ENCODE measurements at places on chromosomes 2 and 18. TPM values are rescaled to one million over a fixed set of nuclear protein-coding genes. Genes with fewer than 3 reads are reported as not detected.

DNA sequence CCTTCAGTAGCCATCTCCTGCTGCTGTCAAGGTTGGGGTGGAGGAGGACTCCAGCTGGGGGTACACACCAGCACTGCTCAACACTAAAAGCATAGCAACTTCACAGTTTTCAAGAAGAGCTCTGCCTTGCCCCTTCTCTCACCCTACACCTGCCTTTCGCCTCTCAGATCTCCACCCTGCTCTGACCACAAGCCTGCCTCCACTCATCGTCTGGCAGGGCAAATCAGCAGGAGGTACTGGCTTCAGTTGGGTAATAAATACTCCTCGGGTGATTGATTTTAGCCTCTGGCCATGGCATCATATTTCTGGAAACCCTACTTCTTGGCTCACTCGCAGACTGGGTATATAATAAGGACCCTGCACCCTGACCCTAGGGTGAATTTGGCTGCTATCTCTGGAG lies 3.1 kb upstream of the PRKAG3 start:
- no peak for DNase-seq

Gene TMEM163
- 0.11 TPM for total RNA-seq

Gene RAMP1
- 0.32 TPM for total RNA-seq

GRCh38 chr2:112916145-112916571 lies 5.2 kb downstream of the IL37 start:
- peak; percentile 54 for DNase-seq

Gene TOGARAM2
- 2.7 TPM for total RNA-seq

Gene PLEKHH2
- 2.2 TPM for total RNA-seq

DNA sequence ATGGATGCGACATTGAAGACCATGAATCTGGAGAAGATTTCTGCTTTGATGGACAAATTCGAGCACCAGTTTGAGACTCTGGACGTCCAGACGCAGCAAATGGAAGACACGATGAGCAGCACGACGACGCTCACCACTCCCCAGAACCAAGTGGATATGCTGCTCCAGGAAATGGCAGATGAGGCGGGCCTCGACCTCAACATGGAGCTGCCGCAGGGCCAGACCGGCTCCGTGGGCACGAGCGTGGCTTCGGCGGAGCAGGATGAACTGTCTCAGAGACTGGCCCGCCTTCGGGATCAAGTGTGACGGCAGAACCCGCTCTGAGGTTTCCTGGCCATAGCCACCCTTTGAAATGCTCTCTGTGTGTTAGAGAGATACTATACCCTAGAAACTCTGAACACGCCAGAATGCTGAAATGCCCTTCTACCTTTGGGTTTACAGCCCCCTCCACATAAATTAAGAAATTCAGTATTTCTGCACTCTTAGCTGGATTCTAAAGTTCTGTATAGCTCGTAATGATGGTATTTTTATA lies 659 bp downstream of the CHMP1B start:
- peak; percentile 69 for DNase-seq

GRCh38 chr2:221241072-221241471 lies 331.0 kb downstream of the EPHA4 start:
- no peak for DNase-seq

- no peak for DNase-seq
Measured at GRCh38 chr2:223433461-223433860, 168.7 kb downstream of the SCG2 start.

Gene CIAO1
- total RNA-seq = 72.1 TPM

DNA sequence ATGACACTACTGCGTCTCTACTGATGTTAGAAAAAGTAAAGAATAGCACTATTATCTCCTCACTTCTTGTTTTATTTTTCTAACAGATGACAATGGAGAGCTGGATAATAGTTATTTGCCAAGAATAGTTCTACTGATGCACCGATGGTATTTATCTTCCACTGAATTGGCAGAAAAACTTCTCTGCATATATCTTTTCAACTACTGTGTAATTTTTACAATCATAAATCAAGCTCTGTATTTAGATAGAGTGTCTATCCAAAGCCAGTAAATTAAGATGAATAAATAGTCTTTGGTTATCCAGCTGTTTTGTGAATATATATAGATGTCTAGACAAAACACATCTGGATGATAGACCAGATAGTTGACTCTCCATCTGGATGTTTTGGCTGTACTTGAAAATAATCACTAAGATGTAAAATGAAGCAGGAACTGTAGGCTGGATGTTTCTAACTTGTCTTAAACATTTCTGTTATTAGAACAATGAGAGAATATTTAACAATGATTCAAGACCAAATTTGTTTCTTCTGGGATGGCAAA lies 40.1 kb downstream of the RASGRP3 start:
- DNase-seq = no peak

DNA sequence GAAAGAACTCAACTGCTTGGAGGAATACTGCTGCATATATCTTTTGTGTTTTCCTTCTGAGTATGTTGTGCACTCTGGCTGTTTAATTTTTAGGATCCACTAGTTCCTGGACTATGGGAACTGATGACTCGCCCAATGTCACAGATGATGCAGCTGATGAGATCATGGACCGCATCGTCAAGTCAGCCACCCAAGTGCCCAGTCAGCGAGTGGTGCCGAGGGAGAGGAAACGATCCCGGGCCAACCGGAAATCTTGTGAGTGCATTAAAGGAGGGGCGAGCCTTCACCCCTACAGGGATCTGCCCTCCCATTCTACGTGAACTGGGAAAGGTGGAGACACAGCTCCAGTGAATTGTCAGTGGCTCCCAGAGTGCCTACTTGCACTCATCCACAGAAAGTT lies 59.6 kb downstream of the TPGS2 start:
- DNase-seq = no peak

DNA sequence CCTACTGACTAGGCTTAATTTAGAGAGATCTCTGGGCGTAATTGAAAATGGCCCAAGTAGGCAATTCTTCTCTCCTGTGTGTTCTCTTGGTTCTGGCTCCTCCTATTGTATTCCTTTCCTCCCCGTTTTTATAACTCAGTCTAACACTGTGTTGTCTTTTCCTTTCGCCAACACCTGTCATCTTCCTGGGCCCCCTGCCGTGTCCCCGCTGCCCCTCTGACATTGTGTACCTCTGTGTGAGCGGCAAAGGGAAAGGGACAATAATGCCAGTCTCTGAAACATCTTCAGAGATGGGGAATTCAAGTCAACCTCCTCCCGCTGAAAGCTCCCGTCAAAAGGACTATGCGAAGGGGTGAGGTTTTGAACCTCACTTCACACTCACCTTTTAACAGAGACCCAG lies 210.9 kb downstream of the GBX2 start:
- no peak for DNase-seq

- peak; percentile 82 for DNase-seq
Measured at GRCh38 chr2:37671009-37671815, at the start of gene CDC42EP3. Gene CDC42EP3, minus strand, starts transcription at chr2:37671642. Its CDS starts 25,055 bp downstream, at chr2:37646587.

Gene OSBPL6
- 3.3 TPM for total RNA-seq

GRCh38 chr18:59640721-59641120 lies 56.5 kb downstream of the CCBE1 start:
- DNase-seq = no peak

Gene CYTIP
- 470 TPM for total RNA-seq

DNA sequence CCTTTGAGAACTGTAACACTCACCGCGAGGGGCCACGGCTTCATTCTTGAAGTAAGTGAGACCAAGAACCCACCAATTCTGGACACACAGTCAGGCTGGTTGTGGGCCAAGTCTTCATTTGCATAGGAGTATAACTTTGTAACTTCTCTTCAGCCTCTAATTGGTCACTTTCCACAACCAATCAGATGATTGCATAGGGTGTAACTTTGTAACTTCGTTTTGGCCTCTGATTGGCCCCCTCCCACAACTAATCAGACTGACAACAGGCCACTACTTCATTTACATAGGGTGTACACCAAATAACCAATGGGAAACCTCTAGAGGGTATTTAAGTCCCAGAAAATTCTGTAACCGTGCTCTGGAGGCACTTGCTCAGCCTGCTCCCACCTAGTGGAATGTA lies 77.5 kb upstream of the TCF4 start:
- no peak for DNase-seq

Gene DIPK1C
- not detected for total RNA-seq

Gene GBX2
- total RNA-seq = not detected

Gene C2orf78
- total RNA-seq = not detected

DNA sequence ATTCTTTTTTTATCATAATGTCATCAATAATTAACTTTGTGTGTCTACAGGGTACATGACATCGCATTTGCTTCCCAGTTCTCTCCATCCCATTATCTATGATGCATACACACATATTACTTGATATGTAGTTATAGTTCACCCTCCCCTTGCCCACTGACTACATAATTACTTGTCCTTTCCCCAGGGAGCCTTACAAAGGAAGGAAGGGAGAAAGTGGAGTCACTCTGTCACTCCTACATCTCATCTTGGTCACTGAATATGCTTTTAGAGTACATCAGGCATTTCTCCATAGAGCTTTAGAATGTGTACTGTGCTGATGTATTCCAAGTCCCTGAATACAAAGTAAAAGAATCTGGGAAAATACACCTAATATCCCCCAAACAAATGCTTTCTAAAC lies 6.0 kb upstream of the DTNA start:
- DNase-seq = no peak

Gene CCL20
- total RNA-seq = 16.2 TPM

- DNase-seq = peak; percentile 39
Measured at GRCh38 chr18:62577765-62578164, 54.9 kb downstream of the ZCCHC2 start.

- DNase-seq = no peak
Measured at GRCh38 chr2:152508446-152508845, 173.5 kb downstream of the FMNL2 start.

DNA sequence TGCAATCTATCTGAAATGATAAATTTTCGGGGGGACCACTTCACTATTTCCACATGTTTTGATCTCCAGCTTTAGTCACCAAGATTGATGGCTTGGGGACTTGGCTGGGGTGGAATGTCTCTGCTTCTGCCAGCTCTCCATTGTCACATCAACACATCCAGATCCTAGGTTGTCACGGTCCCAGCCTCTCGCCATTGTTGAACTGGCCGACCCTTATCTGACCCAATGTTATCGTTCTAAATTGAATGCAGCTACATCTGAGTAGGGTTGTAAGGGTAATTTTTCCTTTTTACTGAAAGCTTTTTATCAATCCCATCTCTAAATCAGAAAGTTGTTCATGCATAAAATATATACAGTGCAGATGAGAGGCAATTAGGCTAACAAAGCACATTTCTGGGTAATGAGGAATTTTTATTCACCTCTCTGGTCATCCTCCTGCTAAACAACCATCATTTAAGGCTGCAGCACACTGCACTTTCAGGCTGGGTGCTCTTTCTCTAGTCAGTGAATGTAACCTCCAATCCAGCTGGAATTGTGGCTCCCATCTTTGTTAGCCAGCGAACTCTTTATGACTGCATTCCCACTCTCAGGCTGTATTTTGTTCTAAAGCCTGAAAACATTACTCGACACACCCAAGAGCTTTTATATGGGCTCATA lies 128.2 kb downstream of the COL4A4 start:
- no peak for DNase-seq

GRCh38 chr2:144331674-144332355 lies 188.1 kb downstream of the ZEB2 start:
- no peak for DNase-seq

Gene ZNF804A
- total RNA-seq = not detected

Gene CRACDL
- not detected for total RNA-seq

GRCh38 chr2:143686585-143687164 lies 557.5 kb downstream of the ARHGAP15 start:
- no peak for DNase-seq

DNA sequence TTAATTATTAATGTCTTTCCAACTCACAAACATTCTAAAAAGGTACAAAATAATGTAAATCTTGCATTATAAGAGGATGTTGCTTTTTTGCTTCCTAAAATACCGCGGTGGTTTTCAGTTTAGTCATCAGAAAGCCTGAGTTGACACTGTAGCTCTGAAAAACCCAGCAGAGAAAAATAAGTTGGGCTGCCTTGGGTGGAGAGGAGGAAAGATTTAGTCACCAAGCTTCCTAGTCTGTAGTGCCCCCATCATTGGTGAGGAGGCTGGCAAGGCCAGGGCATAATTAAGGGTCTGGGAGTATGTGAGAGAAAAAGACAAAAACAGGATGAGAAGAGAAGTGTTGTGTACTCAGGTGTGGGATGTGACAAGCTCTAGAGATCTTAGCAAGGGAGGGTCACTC lies 5.7 kb downstream of the PTPRM start:
- peak; percentile 22 for DNase-seq

- DNase-seq = no peak
Measured at GRCh38 chr2:233087713-233088112, 27.6 kb downstream of the INPP5D start.

Gene KATNAL2
- total RNA-seq = 1.4 TPM

GRCh38 chr2:216849987-216850386 lies 9.9 kb downstream of the TNP1 start:
- DNase-seq = peak; percentile 63

DNA sequence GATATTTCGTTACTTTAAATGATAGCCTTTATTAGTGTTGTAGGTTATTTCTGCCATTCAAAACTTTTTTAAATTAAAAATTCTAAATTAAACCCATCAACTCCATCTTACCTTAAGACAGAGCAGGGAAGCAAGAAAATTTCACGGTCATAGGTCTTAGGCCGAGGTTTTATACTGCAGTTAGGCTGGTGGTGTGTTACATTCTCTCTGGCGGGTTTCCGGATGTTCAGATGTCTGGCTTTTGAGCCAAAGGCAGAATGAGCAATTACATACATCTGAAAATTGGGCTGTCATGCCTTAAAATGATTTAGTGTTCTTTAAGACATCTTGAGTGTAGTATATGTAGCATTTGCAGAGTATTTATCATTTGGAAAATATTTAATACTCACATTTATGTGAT lies 27.9 kb downstream of the GLS start:
- no peak for DNase-seq

- DNase-seq = no peak
Measured at GRCh38 chr2:54052825-54053718, 62.3 kb upstream of the ACYP2 start.

DNA sequence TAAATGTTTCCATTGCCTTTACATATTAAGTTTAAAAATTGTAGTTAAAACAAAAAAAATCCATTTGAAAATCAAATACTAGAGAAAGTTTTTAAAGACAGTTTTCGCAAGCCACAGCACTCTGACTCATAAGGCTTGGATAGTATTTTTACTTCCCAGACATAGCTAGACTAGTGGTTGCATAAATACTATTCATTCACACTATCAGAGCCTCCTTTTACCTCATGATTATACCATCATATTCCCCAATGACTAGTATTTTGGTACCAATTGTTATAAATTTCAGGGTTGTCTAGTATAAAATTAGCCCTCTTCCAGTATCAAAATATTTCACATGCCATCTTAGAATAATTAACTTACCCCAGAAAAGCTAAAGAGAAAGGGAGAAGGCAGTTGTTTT lies 393.5 kb downstream of the ERBB4 start:
- no peak for DNase-seq
